Progenitor cell of endocrine pancreas (in vitro differentiated cells): ENCODE measurements at places on chromosomes 11 and 22.
A peak's percentile ranks its signal among the peaks of the same experiment; 100 is the strongest.

DNA sequence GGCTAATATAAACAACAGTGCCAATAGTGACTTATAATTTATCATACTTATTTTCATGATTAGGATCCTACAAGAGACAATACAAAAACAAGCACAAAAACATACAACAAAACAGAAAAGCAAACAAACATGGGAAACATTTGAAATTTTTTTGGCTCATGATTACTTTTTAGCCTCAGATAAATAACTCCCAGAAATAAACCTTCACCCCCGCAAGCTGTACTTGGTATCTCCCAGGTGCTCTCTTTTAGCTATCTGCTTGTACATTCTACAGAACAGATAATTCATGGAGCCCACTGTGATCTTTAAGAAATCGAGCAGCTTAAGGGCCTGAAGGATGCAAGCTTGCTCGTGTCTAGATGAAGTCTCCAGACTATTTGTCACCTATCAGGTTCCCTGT lies 883 bp downstream of the NXPE4 start:
- no peak for DNase-seq

DNA sequence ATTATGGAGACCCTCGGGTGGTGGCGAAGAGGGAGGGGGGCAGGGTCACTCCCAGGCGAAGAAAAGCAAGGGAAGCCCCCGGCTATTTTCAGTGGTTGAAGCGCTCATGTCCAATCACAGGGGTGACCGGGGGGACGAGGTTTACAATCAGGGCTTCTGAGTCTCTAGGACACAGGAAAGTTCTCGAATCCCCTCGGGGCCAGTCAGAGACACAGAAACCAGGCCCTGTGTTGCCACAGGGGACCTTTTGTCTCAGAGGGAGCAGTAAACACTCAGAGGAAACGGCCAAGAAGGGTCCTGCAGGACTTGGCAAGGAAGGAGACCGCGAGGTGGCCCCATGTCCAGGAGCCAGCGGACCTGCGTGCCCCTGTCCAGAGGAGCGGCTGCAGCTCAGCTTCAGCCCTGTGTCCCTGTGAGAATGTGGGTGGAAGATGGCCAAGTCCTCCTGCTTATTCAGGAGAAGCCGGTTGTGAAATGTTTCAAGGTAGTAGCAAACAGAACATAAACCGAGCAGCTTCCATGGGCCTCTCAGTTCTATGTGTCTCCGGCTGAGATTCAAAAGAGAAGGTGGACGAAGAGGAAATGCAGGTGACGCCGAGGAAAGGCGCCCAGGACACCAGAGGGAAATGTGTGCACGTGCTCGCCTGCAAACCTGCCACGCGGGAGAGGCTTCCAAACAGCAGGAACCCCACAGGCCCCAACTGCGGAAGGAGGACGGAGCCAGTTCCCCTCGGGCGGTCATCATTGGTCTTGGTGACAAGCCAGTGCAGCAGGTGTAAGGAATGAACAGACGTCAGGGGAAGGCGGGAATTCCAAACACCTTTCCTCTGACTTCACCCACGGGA lies 357.6 kb downstream of the BRD1 start:
- DNase-seq = no peak

DNA sequence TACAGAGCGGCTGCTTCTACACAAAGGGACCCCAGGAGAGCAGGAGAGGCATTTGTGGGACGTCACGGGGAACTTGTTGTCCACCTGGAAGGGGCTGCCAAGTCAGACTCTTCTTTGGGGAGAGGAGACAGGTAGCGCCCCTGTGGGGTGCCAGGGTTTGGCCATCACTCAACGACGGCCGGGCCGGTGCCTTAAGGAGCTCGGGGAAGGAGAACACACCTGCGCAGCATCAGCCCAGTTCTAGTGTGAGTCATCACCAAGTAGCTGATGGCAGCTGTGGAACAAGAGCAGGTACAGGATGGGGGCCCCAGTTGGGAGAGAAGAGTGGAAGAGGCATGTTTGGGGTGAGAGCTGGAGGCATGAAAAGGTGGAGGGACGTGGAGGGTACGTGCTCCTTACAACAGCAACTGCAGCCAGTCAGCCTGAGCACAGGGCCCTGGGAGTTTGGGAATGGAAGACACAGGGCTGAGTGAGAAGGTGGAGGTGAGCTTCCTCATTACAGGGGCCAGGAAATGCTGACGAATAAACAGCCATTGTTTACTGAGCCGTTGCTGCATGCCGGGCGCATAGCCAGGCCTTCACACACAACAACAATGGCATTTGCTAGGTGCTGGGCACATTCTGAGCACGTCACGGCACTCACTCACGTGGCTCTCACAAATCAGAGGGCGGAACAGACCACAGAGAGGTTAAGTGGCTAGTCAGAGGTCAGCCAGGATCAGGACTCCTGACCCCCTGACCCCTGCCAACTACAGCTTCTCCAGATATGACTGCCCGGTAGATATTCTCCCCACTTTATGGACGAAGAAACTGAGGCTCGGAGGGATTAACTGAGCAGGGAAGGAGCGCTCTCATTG lies 29.1 kb upstream of the TP53I11 start:
- DNase-seq = no peak

DNA sequence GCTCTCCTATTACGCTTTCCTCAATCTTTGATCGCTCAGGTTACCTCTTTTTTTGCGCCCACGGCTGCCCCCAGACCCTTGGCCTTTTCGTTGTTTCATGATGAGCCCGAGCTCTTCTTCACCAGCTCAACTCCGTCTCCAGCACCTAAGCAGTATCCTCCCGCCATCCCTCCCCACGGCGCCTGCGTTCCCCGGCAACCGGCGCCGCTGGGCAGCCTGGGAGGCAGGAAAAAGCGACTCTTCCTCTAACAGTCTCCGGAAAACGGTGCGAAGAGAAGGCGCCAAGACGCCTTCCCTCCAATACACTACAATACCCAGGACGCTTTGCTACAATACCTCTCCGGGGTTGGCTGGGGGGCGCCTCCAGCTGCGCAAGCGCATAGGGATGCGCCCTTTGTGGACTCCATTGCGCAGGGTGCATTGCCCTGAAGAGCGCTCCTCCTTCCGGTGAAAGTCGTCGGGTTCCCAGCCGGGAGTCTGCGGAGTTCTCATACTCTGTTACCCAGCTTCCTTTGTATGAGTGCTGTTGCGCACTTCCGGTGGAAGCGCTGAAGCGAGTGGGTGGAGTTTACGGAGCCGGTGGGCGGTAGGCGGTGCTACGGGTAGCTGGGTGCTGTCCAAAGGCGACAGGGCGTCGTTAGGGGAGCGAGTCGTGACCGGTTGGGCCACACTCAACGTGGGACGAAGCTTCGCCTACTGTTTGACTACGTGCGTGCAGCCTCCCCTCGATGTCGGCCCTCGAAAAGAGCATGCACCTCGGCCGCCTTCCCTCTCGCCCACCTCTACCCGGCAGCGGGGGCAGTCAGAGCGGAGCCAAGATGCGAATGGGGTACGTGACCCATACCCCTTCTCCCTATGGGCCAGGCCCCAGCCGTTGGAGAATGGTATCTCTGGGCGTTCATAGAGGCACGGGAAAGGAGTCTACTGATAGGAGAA lies at the start of the genes C2CD3 and PPME1:
Gene C2CD3 (minus strand): TSS at position 309 of the 936 bp plus-strand sequence. CDS start 210 bp downstream, at position 99.
Gene PPME1 (plus strand): TSS at position 596 of the 936 bp plus-strand sequence. CDS start 133 bp downstream, at position 729.
- DNase-seq = peak; percentile 95

- DNase-seq = no peak
Observed at GRCh38 chr22:31361743-31362142, 15.6 kb upstream of the PATZ1 start.

- DNase-seq = no peak
Observed at GRCh38 chr11:67654225-67654624, 3.7 kb upstream of the ACY3 start.
